ENCODE measurements at places on chromosomes 7 and 10.

- no peak for DNase-seq
These were observed 236.9 kb downstream of the PRKG1 start for GRCh38 chr10:51311228-51311627.

DNA sequence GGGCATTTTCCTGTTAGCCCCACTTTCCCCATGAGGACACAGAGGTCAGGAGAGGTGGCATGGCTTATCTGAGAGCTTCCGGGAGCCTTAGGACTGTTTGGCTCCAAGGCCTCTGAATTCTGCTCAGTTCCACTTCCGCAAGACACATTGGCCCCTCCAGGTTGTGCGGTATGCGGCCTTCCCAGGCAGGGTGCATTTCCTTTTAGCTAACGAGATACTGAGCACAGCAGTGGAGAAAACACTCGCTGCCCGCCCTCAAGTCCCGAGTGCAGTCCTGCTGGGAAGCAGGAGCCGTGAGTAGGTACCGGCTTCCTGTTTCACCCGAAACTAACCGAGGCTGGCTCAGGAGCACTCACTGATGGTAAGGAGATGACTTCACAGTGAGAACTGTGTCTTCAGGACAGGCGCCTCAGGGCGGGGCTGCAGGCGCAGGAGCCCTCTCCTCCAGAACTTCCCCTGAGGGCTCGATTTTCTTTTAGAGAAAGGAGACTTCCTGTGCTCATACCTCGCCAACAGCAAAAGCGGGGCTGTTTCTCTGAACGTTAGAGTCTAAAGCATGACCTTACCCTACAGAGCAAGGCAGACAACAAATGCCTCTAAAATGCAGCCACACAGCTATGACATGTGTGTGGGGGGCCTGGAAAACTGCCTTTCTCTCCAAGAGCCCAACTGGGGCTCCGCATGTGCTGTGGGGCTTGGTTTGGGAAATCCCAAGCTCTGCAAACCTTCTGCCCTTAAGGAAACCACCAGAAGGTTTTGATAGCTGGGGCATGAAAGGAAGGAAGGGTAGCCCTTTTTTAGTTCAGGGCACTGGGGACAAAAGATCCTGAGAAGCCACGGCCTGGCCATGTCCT is 25.9 kb downstream of the RGS10 start:
- DNase-seq: no peak

GRCh38 chr10:88062385-88062784 is 199.0 kb downstream of the PTEN start:
- no peak for DNase-seq

GRCh38 chr7:1160670-1161021 is 650 bp upstream of the ZFAND2A start:
- no peak for DNase-seq

- DNase-seq: no peak
These were observed 662.1 kb downstream of the XPNPEP1 start for GRCh38 chr10:109261231-109261630.

GRCh38 chr10:32627183-32627582 is 181.2 kb downstream of the CCDC7 start:
- no peak for DNase-seq

DNA sequence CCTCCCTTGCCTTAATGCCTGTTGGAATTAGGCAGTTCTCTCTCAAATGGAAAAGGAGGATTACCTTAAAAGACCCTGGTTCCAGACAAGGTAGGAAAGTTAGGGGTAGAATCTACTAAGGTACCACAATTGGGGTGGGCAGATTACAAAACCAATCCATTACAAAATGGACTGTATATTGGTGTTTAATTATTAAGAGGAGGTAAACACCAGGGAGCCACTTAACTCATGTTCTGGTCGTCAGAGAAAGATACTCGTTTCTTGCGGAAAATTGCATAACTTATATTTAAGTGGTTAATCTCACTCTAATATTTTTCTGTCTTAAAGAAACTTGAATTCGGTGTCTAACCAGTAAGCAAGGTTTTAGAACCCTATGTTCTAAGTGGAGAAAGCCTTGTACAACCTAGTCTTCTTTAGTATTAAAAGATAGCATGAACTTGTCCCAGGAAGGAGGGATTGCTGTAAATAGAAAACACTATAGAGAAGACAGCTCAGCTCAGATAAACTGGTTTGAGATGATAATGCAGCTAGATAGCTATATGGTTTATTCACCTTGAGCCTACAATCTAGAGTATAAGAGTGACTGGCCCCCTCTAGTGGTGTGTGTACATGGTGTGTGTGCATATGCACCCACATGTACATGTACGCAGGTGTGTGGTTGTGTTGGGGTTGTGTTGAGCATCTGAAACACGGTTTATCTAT is 58.0 kb upstream of the STRIP2 start:
- DNase-seq: peak; percentile 64

DNA sequence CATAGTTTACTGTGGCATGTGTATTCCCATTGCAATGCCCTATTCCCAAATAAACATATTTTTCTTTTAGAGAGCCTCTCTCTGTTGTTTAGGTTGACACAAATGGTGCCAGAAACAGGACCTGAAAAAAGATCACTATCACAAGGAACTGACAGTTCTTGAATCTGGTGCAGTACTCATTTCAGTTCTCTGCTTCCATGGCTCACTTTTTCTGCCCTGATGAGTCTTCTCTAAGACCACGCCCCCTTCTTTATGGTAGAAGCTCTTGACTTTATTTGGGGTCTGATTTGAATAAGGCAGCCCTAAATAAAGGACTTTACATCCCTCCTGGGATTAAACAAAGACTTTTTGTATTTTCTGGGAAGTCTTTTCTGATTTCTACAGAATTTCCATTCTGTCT is 3.5 kb upstream of the CCDC126 start:
- DNase-seq: peak; percentile 19

DNA sequence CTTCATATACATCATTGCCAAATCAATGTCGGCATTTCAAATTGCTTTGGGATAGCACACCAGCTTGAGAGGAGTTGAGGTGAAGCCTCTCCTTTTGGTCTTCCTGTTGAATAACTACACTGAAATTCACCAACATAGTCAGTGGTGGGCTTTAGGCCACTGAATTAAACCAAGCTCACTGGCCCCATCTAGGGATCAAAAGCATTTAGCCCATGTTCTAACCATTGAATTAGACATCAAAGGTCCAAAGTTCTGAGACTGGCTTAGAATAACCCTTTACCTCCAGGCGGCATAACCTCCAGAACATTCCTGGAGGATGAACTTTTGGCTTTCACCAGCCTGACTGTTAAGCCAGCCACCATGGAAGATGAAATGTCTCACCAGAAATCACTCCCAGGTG is 54.6 kb downstream of the BPGM start:
- DNase-seq: peak; percentile 37

GRCh38 chr7:15802425-15802824 is 115.9 kb upstream of the MEOX2 start:
- DNase-seq: no peak

DNA sequence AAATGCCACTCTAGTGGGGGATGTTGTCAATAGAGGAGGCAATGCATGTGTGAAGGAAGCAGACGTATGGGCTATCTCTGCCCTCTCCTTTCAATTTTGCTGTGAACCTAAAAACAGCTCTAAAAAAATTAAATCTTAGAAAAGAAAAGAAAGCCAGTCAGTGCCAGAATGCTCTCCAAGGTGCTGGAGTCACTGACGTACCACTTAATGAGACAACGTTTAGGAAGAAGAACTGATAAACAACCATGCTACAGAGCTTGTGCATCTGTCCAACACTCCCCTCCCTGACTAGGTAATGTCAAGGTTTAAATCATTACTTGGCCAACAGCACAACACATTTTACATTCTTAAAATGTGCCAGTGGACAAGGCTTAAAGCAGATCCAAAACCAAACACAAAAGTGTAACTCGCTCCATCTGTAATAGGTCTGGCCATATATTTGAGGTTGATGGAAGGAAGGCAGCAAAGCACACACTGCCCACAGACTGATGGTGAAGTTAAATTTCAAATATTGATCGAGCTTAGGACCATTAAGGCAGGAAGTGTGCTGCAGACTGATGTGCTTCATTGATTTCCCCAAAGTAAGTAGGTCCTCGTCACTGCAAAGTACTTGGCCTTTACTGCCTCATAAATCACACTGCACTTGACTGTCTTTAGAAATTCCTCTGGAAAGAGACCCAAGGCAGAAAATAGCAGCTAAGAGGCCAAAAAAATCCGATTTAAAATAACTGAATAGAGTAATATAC is 15.5 kb downstream of the ARMH3 start:
- no peak for DNase-seq

DNA sequence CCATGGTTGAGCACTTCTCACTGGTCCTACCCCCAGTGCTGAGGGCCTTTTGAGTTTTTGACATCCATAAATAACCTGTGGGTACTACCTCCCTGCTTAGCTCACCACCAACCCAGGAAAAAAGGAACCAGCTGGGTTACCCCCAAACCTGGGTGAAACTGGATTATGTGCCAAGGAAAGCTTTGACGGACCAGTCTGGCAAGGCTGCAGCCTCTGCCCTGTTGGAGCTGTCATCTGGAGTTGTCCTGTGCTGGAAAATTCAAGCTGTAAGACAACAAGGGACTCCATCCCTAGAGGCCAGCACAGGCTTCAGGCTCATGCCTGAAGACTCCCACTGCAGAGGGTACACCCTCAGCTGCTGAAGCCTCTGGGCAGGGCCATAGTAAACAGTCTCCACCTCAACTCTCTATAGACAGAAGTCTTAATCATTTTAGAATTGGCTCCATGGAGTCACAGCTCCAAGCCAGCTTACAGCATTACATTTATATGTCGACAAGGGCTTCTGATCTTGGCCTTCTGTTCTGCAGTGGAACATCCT is 115.5 kb upstream of the AFAP1L2 start:
- DNase-seq: no peak

GRCh38 chr10:80284522-80284921 is 4.9 kb downstream of the MAT1A start:
- no peak for DNase-seq

DNA sequence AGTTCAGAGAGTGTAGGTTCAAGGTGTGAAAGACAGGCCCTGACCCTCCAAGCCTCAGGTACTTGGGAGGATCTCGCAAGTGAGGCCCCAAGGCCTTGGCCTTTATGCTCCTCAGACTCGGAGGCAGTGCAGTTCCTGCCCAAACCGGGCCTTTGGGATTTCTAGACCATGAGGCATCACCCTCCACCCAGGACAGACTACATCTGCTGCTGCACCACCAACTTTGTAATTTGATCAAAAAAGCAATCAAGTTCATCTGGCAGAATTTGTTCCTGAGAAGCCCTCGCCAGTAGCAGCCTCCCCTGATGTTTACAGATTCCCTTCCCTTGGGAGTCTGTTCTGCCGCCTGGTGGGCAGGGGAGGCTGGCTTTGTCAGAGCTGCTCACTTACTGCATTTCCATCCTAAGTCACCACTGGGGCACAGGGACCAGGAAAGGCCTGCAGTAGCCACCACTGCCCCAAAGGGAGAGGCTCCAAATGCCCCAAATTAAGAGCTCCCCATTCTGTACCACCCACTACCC is 2.1 kb downstream of the CAMK2G start:
- no peak for DNase-seq

- DNase-seq: peak; percentile 74
These were observed 38.6 kb downstream of the NEBL start for GRCh38 chr10:20858292-20859124.

DNA sequence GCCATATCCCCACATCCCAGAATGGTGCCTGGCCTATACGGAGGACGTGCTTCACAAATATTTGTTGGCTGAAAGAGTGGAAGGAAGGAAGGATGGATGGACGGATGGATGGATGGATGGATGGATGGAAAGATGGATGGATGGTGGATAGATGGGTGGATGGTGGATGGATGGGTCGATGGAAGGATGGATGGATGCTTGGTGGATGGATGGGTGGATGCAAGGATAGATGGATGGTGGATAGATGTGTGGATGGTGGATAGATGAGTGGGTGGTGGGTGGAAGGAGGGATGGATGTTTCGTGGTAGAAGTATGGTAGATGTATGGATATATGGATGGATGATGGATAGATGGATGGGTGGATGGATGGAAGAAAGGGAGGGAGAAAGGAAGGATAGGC is 10.8 kb downstream of the CHAT start:
- DNase-seq: no peak

- no peak for DNase-seq
These were observed 93.7 kb downstream of the EPC1 start for GRCh38 chr10:32253276-32253675.

DNA sequence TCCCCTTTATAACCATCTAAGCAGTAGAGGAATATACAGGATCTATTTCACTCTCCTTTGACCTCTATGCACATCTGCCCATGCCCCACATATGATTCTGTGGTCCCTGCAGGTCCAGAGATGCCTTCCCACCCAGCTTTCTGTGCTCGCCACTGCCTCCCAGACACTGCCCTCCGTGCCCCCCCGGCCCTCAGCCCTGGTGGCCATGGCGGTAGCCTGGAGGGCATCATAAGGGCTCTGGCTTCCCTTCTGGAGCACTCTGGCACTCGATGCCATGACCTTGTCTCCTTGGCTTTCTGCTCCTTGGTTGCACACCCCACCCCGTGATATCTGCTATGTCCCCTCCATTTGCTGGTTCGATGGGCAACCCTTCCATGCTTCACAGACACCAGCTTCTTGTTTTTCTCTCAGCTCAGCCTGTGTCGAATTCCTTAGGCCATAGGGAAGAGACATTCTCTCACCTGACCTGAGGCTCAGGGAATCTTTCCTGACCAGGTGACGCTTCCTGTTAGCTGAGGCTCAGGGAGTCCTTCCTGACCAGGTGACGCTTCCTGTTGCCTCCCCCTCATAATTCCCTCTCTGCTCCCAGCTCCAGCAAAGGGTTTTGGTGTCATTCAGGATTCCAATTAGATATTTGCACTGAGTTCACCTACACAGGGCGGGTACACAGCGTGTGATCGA is 100.4 kb upstream of the GLI3 start:
- no peak for DNase-seq

- no peak for DNase-seq
These were observed 1.8 kb downstream of the MUC3A start for GRCh38 chr7:100951172-100951571.

DNA sequence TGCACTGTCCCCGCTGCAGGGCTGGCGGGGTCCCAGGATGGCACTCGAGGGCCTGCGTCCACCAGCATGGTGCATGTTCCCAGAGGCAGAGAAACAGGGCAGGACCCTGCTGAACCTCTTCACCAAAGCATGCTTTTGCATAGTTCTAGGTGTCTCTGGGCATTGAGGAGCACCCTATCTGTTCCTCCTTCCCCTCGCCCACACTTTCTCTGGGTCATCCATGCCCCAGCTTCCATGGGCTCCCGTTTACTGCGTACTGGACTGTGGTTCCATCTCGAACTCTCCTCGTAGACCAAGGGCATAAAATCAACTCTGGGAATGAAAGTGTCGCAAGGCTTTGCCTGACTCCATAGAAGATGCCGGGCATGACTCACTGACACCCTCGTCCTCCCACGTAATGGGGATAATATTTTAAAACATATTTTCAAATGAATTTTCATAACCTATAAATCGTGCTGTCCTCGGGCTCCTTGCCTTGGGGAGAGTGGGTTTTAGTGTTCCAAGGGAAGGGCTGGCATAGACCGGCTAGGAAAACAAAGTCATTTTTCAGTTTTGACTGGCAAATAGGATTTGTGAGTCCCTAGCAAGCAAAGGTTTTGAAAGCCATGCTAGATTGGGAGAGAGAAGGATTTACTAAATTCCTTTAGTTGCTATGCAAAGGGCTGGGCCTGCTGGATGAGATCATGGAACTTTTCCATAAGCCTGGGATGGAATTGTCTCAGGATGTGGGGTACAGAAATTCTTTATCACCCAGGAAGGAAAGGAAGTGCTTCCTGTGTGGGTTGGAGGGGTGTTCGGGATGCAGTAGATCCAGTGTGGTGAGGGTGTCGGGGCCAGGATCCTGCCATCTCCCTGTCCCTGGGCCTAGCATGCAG is 498.7 kb upstream of the MKI67 start:
- no peak for DNase-seq

Data from RKO (cell line).